ENCODE measurements at places on chromosomes 13 and 19.

DNA sequence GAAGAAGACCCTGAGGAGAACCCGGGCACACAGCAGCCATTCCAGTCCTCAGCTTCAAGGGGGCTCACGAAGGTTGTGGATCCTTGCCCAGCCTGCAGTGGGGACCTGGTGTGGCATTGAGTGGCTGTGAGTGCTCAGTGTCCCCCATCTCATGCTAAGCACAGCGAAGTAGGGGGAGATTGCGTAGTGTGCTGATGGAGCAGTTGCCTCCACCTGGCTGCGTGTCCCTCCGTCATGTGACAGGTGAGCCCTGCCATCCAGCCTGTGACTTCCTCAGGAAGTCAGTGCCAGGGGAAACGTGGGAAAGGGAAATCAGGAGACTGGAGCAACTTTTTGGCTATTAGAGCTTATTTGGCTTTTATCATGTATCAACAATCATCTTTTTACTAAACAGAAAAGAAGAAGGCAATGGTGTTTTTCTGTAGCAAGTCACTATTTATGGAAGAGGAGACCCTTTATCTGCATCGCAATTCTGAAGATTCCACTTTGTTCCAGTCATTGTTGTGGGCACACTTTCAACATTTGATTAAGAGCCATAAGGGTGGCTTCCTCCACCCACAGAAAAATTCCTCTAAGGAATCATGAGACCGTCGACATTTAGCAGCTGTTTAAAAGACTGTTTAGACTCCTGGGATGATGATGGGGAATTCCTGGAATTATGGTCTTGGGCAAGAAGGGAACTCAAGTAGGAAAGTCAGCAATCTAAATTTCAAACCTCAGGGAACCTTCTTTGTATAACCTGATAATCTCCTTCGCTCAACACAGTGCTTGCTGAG lies 126.8 kb upstream of the SPATA13 start:
- no peak for DNase-seq

DNA sequence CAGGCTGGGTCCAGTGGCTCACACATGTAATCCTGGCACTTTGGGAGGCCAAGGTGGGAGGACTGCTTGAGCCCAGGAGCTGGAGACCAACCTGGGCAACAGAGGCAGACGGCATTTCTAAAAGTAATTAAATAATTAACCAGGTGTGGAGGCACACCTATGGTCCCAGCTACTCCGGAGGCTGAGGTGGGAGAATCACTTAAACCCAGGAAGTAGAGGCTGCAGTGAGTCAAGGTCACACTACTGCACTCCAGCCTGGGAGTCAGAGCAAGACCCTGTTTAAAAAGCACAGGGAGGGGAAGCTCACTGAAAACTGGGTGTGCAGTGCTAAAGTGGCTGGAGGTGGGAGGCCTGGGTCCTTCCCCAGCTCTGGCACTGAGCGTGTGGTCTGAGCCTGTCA lies 9.7 kb downstream of the LATS2 start:
- DNase-seq: no peak

DNA sequence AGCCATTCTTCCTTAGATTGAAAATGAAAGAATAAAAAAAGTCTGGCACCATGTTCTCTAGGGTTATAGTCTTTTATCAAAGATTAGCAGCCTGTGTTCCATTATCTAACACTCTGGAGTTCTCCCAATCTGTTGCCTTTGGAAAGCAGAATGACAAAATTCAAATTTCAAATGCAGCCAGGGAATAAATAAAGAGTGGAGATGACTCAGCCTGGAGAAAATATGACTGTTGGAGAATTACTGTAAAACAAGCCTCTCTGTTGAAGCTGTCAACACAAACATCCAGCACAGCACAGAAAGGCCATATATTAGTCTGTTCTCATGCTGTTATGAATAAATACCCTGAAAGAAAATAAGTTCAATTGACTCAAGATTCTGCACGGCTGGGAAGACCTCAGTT lies 650.5 kb upstream of the SLC10A2 start:
- DNase-seq: no peak

DNA sequence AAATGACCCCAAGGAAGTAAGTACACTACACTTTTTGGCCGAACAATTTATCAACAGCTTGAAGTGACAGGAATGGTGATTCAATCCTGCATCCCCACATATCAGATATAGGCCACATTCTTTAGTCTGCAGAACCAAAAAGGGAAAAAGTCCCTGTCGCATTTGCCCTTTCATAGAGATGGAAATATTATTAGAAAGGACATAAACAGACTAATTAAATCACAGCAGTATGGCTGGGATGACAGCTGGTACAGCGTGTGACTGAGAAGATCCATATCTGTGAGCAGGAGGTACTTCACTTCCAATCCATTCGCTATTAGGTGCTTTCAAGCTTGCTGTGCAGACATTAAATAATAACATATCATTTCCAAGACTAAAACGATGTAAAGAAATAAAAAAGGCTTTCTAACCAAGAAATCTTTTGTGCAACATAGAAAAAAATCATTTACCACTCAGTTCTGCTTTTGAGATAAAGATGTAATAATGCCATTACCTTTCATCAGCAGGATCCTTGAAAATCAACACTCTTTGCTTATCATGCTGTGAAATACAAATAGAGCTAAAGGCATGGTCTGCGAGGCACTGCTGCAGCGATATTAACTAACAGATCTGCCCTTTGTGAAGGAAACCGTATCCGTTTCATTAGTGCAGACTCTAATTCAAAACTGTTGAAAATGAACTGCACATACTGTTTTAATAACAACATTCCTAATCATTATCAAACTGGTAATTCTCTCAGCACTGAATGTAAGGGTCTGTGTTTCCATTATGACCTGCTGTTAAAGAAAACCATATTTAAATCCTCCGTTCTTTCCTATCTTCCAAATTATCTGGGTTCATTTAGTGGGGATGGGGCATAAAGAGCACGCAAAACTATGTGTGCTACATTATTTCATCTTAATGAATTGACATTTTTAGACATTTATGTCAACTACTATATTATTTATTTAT lies 245.6 kb downstream of the DACH1 start:
- DNase-seq: no peak

GRCh38 chr13:39603424-39603947 lies 493 bp upstream of the LHFPL6 start:
- DNase-seq: no peak

- DNase-seq: no peak
These were observed 59.0 kb upstream of the MCF2L start for GRCh38 chr13:112910016-112910415.

GRCh38 chr13:29925457-29926097 lies 75.2 kb upstream of the UBL3 start:
- DNase-seq: no peak

- no peak for DNase-seq
These were observed 3.8 kb downstream of the ZIC2 start for GRCh38 chr13:99985241-99985874.

Measured in stimulated activated naive B cell treated with anti-CD40 and anti-IgM and Interleukin-4, amounts not matched to agents 10 μg/mL and 1 μg/mL and 100 μg/mL, for 72 hours (primary cell).